Cerebellum (tissue), 4 donors: ENCODE measurements at places on chromosomes 13 and 19.

DNA sequence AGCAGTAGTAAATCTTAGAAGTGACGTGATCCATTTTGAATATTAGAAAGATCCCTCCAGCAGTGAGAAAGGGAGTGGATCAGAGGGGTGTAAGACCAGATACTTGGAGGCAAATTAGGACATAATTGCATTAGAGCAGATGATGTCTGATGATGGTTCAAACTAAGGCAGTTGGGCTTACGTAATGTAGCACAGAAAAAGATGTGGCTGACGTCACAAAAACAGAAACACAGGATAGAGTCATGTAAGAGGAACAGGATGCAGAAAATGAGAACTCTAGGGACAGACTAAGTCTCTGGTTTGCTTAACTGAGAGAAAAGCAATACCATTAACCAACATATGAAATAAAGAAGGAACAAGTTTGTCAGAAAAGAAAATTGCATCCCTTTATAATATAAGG lies 392.5 kb upstream of the DACH1 start:
- DNase-seq = no peak

- peak; percentile 26 for DNase-seq
Observed at GRCh38 chr13:44573071-44573470, 3.1 kb downstream of the TSC22D1 start.

- no peak for DNase-seq
Observed at GRCh38 chr19:45150751-45151281, 10.0 kb downstream of the NKPD1 start.

DNA sequence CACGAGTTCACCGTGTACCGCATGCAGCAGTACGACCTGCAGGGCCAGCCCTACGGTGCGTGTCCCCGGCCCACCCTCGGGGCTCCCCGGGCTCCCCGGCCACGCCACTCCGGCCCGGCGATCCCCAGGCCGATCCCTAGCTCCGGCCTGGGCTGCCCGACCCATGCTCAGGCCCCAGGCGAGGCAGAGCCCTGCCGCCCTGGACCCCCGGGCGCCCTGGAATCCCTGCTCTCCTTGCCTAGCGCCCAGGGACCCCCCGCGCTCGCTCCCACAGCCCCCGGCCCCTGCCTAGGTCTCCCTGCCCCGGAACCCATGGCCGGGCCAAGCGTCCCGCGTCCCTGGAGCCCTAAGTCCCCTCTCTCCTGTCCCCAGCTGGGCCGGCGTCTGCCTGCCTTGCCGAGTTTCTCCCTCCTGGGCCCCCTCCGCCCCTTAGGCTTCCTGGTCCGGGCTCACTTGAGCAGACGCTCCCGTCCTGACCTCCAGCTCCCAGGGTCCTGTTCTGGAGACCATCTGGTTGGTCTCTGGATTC lies 494 bp downstream of the NCLN start:
- no peak for DNase-seq

DNA sequence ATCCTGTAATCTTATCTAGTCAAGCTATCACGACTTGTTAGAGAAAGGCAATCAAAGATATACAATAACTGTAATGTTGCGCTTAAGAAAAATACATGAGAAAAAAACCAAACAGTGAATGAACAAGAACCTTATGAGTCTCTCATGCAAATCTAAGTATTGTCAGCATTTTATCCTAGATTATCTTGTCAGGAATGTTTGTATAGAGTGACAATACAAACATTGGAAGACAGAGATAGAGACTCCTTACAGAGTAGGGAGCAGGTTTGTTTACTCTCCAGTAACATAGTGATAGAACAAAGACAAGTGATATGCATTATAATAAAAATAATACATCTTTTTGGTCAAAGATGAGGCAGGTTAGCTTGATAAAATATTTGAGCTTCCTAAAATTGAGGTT lies 444.8 kb downstream of the SLITRK5 start:
- DNase-seq = no peak

DNA sequence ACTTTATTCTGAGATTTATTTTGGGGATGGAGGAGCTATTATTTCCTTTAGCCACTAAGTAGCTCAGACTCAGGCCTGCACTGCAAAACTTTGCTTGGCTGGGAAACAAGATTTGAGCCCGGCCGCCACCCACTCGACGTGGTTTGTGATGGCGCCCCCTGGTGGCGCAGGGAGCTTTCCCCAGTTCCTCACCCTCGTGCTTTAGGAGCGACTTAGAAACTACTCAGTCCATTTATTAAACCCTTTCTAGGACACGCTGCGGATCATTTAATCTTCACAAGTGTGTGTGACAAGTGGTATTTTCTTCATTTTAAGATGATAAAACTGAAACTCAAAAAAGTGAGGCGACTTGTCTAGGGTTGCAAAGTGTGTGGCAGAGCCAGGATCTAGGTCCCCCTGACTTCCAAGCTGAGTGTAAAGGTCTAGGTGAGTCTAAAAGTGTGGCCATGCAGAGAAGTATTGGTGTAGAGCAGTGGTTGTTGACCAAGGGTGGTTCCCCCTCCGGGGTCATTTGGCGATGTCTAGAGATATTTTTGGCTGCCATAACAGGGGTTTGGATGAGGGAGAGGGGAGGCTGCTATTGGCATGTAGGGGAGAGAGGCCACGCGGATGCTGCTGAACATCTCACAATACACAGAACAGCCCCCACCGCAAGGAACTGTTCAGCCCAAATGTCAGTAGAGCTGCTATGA lies 2.2 kb downstream of the CXCL17 start:
- no peak for DNase-seq

- DNase-seq = no peak
Observed at GRCh38 chr13:74200081-74200480, 65.9 kb upstream of the KLF12 start.

DNA sequence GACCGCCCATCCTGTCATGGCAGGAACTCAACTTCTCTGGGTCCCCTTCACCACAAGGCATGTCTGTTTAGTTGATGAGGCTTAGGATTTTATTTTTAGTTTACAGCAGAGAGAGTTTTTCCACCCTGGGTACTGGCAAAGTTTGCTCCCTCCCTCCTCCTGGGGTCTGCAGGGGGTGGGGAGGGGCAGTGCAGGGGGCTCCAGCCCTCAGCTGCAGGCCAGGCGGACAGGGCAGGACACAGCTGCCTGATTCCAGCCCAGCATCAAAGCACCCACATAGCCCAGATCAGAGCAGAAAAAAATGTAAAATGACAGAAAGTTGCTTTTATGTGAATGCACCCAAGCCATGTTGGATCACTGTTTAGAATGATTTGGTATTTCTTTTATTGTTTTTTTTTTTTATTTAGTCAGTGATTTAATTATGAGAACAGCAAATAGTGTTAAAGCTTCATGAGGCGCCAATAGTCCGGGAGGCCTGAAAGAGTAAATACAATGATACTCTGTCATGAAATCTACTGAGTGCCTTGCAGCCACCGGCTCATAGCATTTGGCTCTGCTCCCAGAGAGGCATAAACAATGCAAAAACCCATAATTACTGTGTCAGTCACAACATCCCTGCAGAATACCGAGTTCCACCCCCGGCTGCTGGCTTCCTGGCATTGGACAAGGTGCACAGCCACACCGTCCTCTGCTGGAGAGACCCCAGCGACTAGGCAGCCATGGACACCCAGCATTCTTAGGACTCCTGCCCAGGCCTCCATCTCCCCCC lies 923.5 kb downstream of the UQCRFS1 start:
- DNase-seq = peak; percentile 16

DNA sequence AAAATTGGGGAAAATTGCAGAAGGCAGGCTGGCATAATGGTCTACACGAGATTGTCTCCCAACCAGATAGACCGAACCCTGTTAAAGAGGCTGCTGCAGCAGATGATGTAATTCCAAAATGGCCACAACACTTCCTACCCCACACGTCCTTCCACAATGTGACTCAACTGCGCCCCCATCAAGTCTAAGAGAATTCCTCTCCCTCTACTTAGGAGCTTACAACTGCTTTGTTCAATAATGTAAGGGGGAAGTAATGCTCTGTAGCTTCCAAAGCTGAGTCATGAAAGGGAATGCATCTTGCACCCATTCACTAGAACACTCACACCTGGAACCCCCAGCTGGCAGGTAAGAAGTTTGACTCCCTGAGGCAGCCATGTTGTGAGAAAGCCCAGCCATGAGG lies 117.8 kb upstream of the IRS2 start:
- no peak for DNase-seq

- no peak for DNase-seq
Observed at GRCh38 chr13:67137044-67137735, 92.9 kb downstream of the PCDH9 start.

DNA sequence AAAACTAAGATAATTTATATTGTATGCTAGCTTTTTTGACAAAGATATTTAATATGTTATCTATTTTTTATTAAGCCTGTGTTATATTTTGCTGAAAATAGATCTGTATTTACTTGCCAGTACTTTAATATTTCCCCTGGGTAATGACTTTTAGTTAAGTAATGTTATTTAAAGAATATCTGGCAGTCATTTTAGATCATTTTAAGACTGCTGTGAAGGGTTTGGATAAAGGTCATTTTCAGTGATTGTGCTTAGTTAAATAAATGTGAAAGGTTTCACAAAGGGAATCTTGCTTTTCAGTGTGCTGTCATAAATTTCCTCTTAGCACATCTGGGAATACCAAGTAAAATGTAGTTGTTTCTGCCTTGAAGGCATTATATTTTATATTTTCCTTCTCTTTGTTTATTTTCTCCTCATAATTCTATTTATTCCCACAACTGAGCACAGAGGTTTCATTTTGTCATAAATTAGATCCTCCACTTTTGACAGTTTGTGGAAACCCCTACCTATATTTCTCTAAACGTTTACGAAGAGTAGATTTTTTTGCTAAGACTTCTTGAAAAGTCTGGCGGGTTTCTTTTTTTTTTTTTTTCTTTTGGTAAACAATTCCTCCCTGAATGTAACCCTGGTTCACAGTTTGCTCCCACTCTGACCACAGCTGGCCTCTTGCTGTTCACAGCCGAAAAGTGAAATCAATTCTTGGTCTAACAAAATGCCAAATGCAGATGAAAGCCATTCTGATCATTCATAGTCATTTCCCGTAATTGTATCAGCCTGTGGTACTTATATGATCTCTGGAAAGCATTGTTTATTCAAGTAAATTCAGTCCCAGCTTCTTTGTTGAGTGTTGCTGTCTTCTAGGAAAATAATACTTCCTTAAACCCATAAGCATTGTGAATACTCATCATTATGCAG lies 87.8 kb downstream of the MAB21L1 start:
- no peak for DNase-seq

DNA sequence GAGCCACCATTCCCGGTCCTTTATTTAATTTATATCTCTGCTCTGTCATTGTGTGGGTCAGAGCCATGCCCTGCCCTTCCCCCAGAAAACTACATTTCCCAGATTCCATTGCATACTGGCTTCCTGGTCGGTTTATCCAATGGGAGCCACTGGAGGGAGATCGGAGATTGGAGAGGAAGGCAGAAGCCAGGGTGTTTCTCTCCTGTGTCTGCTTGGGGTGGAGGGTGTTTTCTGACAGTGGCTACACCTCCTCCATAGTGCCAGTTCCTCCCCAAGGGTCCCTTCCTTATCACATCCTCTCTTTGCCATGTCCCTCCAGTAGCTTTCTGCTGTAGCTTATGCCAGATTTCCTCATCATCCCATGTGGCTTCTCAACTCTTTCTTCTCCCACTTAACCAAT lies 19.0 kb downstream of the OLFM2 start:
- peak; percentile 20 for DNase-seq

GRCh38 chr19:54523403-54523802 lies 20.8 kb downstream of the LAIR2 start:
- no peak for DNase-seq

GRCh38 chr19:16374436-16374835 lies 49.8 kb downstream of the KLF2 start:
- DNase-seq = no peak

DNA sequence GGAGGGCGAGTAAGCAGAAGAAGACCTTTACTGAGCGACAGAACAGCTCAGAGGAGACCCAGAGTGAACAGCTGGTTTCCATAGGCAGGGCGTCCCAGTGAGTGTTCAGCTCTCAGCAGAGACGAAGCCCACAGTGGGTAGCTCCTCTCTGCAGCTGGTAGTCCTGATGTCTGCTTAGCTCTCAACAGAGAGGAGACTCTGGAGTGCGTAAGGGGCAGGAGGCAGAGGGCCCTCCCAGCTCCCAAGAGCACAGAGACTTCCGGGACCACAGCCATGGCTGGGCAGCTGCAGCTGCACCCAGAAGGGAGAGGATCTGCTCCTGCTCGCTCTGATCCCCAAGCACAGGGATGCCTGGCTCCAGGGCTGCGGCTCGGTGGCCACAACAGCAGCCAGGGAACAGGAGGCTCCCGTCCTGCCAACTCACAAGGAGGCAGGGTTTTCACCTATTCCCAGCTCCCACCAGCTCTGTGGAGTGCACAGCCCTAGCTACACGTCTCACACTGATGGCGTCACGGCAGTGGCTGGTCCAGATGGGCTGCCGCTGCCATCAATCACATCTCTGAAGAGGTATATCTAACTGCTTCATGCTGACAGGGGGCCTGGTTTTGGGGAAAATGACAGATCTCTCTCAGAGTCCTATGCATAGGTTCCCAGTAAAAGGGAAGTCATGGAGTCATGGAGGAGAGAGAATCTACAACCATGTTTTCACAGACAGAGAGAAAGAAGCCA lies 2660.1 kb upstream of the PCDH20 start:
- DNase-seq = no peak

DNA sequence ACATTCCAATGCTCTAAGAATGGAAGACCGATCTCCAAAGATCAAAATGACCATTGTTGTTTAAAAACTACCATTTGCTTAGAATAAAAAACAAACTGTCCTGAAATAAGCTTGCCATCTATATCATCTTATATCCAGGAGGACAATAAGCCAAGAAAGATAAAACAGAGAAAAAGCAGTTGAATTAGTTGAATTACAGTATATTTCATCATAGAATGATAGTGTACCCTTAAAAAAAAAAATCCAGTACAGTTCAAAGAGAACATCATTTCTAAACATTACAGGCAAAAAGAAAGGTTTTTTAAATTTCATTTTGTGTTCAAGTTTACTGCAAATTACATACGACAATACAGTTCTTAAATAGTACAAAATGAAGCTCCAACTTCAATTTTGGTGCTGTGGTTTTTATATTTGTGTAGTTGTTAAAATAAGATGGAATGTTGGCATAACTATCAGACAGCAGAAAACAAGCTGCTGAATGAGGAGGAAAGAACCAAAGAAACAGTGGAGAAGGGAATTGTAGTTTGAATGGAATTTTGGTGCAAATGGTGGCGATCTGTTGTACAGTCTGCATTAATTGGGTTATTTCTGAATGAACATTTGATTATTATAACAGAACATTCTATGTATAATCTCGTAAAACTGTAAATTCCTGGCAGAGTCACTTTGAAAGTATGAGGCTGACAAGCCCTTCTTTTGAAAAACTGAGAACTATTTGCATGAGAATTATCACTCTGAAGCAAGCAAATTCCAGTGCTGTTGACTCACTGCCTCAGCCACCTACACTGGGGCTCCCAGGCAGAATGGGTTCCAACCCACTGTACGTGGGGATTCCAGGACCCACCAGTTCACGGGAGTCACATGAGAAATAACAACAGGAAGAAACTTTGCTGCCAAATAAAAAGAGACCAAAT lies 37.7 kb downstream of the LHFPL6 start:
- DNase-seq = no peak
